Brain microvascular endothelial cell (primary cell): ENCODE measurements at places on chromosomes 2 and 18.

DNA sequence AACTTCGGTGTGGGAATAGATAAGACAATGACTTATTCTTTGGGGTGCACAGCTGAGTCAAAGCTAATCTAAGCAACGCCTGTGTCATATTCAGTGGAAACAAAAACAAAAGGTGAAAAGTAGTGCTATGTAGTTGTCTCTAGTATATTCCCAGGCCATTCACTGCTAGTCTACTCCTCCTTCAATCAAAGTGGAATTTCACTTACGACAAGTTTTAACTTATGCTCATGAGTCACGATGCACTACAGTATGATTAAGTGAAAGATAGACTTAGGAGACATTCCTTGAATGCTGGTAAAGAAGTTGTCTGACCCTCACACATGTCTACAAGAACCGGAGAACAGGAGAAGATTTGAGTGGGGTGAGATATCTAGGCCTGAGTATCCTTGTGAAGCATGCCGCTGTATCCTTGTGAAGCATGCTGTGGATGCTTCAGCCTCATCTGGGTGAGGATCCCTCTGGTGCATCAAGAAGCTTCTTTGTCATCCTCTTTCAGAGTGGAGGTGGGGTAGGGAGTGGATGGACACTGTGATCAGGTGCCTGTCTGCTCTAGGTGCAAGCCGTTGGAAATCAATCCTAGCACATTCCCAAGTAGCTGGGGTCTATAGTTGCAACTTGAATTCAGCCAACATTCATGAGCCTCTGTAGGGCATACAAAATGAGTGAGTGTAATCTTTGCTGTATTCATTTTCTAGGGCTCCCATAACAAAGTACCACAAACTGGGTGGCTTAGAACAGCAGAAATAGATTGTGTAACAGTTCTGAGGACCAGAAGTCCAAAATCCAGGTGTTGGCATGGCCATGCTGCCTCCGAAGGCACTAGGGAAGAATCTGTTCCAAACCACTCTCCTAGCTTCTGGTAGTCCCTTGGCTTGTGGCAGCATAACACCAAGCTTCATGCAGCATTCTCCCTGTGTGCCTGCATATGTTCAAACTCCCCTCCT lies 173.5 kb upstream of the FN1 start:
- peak; percentile 91 for DNase-seq

GRCh38 chr18:62066102-62066818 lies 120.6 kb downstream of the PIGN start:
- DNase-seq, result no peak

DNA sequence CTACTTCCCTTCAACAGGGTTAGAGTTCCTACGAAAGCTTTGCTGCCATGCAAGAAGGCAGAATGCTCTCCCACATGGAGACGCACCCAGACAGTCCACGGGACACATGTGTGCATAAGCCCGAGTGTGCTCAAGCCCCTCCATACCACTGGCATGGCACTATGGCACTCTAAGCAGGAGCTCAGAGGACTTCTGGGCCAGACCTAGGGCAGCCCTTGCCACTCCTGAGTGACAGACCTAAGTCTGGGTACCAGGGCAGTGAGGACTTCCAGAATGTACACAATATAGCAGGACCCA lies 11.4 kb upstream of the ARID5A start:
- DNase-seq, result no peak

DNA sequence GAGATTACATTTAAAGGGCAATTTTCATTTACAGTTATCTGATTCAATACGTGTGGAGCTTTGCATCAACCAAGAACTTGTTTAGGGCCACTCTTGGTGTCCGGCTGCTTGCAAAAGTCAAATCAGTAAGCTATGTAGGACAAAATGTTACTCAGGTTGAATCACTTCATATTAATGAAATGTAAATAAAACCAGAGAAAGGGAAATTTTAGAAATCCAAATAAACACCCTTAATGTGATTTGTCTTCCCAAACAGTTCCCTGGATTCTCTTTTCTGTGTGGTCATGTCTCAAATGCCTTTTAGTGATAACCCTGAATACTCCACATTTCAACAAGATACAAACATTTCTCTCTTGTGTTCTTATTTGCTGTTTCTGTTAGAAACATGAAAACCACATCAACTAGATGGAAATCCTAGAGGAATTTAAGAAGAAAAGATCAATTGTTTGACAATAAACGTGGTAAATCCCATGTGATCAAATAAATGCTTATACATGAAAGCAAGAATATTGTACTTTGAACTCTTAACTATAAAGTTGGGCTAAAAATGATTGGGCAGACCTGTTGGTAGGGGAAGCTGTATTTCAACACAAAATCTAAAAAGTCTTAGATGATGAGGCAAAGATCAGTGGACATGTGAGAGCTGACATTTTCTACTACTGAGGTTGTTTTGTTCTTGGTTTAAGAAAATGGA lies 101.3 kb downstream of the CDC42EP3 start:
- DNase-seq, result peak; percentile 45
